ENCODE measurements at places on chromosomes 7 and 10. TPM values are rescaled to one million over a fixed set of nuclear protein-coding genes. Genes with fewer than 3 reads are reported as not detected.

Gene LIPF
- not detected for total RNA-seq

Gene NXPH1
- total RNA-seq: not detected

Gene GLI3
- 1.9 TPM for total RNA-seq

Gene ZNF467
- total RNA-seq: 2.7 TPM

Gene ADRA2A
- total RNA-seq: 0.16 TPM

Gene SKAP2
- 9.9 TPM for total RNA-seq

Gene CCL26
- total RNA-seq: not detected

Gene NKX1-2
- total RNA-seq: not detected

Gene CHN2
- 0.76 TPM for total RNA-seq

Gene TMEM139
- not detected for total RNA-seq

Gene PAX4
- not detected for total RNA-seq

Gene VAX1
- not detected for total RNA-seq

Gene PVRIG
- not detected for total RNA-seq

Gene ENO4
- total RNA-seq: not detected

Gene EPO
- total RNA-seq: not detected

Gene FBXL13
- 0.32 TPM for total RNA-seq

Gene SPAM1
- total RNA-seq: not detected

Gene CUX1
- total RNA-seq: 47.5 TPM

Gene TBC1D12
- total RNA-seq: 10.5 TPM

Gene CELF2
- total RNA-seq: 23.2 TPM

Gene WASL
- total RNA-seq: 16.8 TPM

Gene HPSE2
- not detected for total RNA-seq

Gene KIF5B
- 140 TPM for total RNA-seq

Gene MMD2
- total RNA-seq: not detected

Gene GARIN1A
- 0.16 TPM for total RNA-seq

Gene NAT16
- total RNA-seq: not detected

Gene ELN
- total RNA-seq: 0.81 TPM

Gene ZNF138
- 2.8 TPM for total RNA-seq

Gene SLC26A4
- 0.81 TPM for total RNA-seq

Gene FZD8
- total RNA-seq: 23.8 TPM

All from bladder microvascular endothelial cell (primary cell).